Stimulated activated CD4-positive, alpha-beta T cell treated with anti-CD3 and anti-CD28 coated beads, Interleukin-1b, Interleukin-23, amount 100 ng/mL, for 4 hours (primary cell): ENCODE measurements at places on chromosomes 2 and 18.

DNA sequence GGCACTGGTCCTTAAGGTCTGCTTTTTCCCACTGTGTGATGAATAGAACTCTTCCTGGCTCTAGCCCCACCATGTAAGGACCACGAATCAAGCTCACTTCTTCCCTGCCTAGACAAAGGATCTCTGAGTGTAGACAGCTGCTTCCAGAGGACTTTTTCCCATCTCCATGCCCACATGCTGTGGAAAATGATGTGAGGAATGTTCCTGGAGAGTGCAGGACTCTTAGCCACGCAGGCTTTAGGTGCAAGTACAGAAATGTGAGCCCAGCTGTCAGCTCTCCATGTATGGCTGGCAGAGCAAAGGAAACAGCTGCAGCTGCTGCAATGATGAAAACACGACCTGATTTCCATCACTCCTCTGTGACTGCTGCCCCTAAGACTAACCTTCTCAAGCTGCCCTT lies 35.5 kb downstream of the NXPH2 start:
- no peak for DNase-seq

- no peak for DNase-seq
These were observed 92.3 kb downstream of the PRKCE start for GRCh38 chr2:45743531-45744396.

DNA sequence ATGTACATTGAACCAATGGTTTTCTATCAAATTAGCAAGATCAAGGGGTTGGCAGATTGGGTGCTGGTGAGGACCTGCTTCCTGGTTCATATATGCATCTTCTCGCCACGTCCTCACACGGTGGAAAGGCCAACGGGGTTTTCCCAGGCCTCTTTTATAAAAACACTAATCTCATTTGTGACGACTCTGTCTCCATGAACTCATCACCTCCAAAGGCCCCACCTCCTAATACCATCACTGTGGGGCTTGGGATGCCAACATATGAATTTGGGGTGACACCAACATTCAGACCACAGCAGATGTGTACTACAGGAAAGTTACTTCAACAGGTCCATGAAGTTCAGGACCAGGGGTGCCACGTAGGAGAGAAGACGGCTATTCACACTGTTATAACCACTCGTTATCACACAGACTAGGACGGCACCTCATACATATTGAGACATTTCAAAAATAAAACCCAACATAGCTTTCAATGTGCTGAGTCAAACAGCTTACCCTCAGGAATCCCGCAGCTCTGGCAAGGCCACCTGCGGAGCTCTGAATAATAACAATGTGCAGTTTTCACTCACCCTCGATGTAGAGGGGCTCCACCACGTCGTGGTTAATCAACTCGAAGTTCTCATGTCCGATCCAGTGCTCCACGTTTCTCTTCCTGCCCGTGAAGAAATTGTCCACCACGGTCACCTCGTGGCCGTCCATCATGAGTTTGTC lies 49.3 kb downstream of the UXS1 start:
- no peak for DNase-seq

DNA sequence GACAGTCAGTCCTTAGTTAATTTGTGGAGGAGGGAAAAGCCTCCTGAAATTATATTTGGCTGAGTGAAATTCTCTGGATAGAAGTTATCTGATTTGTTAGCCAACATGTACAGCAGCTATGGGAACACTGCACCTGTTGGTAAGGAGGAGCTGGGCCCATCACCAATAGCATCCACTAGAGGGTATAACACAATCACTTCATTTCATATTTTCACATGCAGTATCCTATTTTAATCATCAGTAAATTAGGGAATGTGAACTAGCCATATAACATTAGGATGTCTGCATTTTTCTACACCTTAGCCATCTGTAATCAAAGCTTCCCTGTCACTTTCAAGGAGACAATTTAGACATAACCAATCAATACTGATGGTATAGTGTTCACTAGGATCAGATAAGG lies 818.4 kb upstream of the CDH2 start:
- no peak for DNase-seq

DNA sequence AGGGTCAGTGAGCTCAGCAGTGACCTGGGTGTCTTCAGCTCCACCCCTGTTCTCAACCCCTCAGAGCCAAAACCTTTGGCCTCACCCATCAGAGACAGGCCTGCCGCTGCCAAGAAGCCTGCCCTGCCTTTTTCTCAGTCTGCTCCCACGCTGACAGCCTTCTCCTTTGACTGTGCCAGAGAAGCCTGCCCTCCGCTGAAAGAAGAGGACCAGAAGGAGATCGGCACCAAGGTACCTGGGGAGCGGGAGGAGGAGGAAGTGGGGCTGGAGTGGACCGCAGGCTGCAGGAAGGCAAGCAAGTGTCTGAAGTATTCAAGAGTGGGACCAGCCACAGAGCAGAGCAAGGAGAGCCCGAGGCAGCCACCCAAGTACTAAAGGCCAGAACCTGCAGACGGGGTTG lies 33.2 kb downstream of the TOGARAM2 start:
- no peak for DNase-seq

GRCh38 chr2:220259662-220260061 lies 632.2 kb downstream of the SLC4A3 start:
- DNase-seq: no peak

GRCh38 chr2:46493971-46494250 lies 14.5 kb downstream of the TMEM247 start:
- no peak for DNase-seq

DNA sequence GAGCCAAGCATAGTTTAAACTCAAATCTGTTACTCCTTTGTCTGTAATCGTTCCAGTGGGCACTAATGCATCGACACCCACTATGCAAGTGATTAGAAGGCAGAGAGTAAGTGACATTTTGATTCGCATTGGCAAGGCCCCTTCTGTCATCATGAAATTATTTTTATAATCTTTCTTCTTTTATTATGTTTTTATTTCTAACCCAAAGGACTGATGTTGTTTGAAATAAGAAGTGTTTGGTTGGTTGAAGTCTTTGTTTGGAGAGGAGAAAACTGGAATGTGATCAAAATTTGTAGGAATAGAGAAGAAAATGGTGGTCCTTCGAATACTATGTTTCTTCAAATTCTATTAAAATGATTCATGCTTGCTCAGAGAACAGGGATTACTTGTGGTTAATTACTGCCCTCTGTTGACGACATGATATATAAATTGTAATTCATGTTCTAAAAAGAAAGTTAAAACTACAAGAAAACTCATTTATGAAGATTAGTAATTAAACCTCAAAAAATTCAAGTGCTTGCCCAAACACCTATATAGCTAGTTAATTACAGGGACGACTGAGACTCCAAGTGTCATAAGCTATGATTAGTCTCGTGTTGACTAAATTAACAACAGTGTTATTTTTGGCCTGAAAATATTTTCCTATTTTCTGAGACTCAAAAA lies 26.4 kb upstream of the TFPI start:
- no peak for DNase-seq

GRCh38 chr2:39659765-39660611 lies 5.7 kb upstream of the TMEM178A start:
- DNase-seq: no peak

DNA sequence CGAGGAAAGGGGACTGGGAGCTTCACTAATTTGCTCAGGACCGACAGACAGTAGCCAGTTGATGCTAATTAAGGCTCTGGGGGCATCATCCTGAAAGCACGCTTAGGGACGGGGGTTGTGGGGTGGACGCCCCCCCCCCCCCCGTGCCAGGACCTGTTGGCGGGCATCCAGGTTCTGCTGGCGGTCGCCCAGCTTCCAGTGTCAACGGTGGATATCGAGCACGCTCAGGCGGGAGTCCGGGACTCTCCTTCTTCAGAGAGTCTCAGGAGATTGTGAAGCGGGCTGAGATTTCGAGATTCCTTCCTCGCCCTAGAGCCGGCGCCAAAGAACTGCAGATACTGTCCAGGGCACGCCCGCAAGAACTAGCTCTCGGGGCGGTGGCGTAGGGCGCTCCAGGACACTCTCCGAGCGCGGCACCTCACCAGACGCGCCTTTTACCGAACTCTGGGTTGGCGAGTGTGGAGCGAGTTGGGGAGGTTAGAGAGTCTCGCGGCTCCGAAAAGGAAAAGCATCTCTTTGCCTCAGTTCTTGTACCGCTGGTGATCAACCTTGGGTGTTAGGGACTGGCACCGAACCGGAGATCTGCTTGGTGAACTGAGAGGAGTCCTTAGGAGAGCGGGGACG lies 5.6 kb downstream of the RAX start:
- no peak for DNase-seq

DNA sequence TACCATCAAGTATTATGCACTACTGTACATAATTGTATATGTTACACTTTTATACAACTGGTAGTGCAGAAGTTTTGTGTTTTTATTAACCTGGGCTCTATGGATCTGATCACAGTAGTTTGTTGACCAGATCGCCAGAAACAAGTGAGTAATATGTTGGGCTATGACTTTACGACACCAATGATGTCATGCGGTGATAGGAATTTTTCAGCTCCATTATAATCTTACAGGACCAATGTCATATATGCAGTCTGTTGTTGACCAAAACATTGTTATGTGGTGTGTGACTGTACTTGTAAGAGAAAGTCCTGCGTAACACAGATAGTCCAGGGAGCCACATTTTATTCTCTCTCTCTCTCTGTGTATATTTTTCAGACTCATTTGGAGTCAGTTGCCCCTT lies 4.5 kb upstream of the ACOXL start:
- no peak for DNase-seq

DNA sequence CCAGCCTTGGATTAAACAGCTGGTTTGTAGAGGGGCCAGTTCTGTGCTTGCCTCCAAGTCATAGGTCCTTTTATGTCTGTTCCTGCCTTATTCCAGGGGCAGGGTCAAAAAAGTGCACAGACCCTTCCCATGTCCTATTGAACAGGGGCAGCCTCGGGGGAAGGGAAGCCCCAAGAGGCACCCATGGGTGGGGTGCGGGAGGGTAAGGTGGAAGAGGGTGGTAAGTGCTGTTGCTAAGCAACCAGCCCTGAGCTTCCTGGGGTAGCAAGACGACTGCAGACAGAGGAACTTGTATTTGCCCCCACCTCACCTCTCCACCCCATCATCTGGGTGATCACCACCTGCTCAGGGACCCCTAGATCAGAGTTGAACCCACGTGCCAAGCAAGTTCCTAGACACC lies 7.7 kb downstream of the DNMT3A start:
- DNase-seq: no peak

- DNase-seq: no peak
These were observed 60.4 kb downstream of the BOD1L2 start for GRCh38 chr18:57207124-57207916.

DNA sequence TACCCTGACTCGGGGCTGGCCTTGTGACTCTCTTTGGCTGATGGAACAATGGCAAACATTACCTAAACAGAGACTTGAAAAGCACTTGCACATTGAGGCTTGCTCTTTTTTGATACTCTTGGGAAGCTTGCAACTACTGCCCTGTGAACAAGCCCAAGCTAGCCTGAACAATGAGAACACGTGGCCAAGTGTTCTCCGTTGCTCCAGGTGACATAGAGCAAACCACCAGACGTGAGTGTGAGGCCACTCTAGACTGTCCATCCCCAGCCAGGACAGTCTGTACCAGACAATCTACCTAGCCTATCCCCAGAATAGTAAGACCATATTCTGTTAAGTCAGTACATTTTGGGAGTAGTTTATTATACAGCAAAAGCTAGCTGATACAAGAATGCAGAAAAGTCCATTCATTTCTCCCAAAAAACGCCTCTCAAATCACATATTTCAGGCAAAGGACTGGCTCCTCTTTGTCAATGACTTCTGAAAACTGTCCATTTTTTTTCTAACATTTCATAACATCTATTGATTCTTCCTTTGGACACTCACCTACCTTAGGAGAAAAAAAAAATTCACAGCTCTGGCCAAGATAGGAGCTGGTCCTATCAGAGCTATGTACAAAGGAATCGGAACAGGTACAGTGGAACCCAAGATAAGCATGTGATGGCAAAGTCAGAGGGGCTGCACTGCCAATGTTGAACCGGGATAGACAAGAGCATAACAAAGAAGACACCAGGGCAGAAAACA lies 142.1 kb upstream of the PKDCC start:
- DNase-seq: no peak

- no peak for DNase-seq
These were observed 63.6 kb downstream of the ASXL2 start for GRCh38 chr2:25814681-25815080.

DNA sequence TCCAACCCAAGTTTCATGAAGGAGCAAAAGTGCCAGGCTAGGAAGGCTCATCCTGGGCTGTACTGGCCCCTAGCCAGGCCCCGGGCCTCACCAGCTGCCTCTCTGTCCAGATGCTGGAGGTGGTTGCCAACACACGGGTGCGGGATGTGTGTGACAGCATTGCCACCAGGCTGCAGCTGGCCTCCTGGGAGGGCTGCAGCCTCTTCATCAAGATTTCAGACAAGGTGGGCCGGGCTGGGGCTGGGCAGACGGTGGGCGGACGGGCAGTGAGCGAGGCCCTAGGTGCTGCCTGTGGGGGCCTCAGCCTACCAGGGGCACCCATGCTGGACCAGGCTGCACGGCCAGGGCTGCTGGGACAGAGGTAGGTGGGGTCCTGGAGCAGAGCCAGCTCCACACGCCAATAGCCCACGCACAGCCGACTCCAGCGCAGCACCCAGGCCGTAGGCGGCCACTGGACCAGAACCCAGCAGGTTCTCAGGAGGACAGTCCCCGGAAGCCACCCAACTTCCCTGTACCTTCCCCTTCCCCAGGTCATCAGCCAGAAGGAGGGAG lies 11.8 kb upstream of the GPR17 start:
- no peak for DNase-seq

DNA sequence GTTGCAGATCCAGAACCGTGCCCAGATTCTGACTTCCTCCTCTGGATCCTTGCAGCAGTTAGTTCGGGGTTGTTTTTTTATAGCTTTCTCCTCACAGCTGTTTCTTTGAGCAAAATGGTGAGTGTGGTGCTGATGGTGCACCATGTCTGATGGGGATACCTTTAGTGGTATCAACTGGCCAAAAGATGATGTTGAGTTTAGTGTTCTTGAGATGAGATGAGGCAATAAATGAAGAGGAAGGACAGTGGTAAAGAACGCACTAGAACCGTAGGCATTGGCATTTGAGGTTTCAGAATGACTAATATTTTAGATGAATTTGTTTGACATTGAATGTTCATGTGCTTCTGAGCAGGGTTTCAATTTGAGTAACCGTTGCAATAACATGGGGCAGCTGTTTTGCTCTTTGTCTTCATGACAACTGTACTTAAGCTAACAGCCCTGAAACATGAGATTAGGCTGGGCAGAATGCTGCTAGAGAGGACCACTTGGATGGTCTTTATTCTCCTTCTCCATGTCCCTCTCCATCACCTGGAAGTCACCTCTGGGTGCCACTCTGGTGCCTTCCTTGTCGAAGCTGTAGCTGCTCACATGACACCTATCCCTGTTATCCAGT lies 3.9 kb downstream of the CTLA4 start:
- no peak for DNase-seq

DNA sequence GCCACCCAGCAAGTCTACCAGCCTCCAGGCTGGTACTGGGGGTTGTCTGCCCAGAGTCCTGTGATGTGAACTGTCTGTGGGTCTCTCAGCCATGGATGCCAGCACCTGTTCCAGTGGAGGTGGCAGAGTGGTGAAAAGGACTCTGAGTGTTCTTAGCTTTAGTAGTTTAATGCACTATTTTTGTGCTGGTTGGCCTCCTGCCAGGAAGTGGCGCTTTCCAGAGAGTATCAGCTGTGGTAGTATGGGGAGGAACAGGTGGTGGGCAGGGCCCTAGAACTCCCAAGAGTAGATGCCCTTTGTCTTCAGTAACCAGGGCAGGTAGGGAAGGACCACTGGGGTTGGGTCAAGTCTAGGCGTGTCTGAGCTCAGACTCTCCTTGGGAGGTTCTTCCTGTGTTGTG lies 356.7 kb downstream of the STK39 start:
- no peak for DNase-seq
